Endothelial cell (in vitro differentiated cells): ENCODE measurements at places on chromosomes 5 and 9. TPM values are rescaled to one million over a fixed set of nuclear protein-coding genes. Genes with fewer than 3 reads are reported as not detected.

LCN15 gene
- total RNA-seq, result 0.49 TPM

CAMK2A gene
- 1.1 TPM for total RNA-seq

TAF11L12 gene
- not detected for total RNA-seq

CCDC171 gene
- total RNA-seq, result 6.5 TPM

KLF4 gene
- total RNA-seq, result 16.4 TPM

PGM5 gene
- 1.2 TPM for total RNA-seq

RMRP gene
- 32,961 TPM for total RNA-seq

AIF1L gene
- total RNA-seq, result 16.3 TPM

ZNF354B gene
- total RNA-seq, result 23.6 TPM

IFNK gene
- total RNA-seq, result not detected

LHX3 gene
- not detected for total RNA-seq

RASGEF1C gene
- total RNA-seq, result 0.64 TPM

NPDC1 gene
- total RNA-seq, result 116 TPM

CEL gene
- total RNA-seq, result 4.2 TPM

ADGRV1 gene
- 23.1 TPM for total RNA-seq
